H9 (cell line): ENCODE measurements at places on chromosomes 11 and 22. TPM values are rescaled to one million over a fixed set of nuclear protein-coding genes. Genes with fewer than 3 reads are reported as not detected.

DNA sequence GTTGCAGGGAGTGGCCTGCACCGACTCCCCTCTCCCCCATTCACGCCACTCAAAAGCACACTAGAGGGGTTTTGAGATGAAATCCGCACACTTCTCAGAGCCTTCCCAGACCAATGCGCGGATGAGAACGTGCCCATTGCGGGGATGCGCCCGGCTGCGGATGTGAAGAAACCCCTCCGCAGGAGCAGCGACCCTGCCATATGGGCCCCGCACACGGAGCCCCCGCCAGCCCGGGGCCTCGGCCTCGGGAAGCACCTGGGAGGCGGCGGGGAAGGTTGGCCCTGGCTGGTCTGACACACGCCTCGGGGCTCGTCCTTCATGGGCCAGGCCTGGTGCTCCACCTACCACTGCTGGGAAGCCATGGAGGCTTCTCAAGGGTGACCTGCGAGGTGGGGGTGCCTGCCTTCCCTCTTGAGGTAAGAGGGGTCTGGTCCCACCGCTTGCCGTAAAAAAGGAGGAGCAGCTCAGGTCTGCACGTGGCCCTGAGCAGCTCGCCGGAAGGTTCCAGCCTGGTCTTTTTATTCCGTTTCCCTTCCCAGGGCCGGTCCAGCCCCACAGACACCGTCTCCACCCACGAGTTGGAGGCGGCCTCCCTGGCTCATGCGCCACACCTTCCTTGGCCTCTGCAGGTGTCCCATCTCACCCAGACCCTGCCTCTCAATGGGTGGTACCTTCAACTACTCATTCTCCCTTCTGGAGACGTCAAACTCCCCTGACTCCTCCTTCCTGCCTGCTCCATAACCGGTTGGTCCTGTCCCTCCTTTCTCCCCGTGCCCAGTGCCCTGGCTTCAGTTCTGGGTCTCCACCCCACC is 39.4 kb downstream of the TRMU start:
- H3K36me3 ChIP-seq, result peaks cover 14% of the 10 kb centered on the region
- no peak for DNase-seq
- peaks cover 6% of the 10 kb centered on the region; the same call in 1 of the 2 replicates for H3K4me1 ChIP-seq

DNA sequence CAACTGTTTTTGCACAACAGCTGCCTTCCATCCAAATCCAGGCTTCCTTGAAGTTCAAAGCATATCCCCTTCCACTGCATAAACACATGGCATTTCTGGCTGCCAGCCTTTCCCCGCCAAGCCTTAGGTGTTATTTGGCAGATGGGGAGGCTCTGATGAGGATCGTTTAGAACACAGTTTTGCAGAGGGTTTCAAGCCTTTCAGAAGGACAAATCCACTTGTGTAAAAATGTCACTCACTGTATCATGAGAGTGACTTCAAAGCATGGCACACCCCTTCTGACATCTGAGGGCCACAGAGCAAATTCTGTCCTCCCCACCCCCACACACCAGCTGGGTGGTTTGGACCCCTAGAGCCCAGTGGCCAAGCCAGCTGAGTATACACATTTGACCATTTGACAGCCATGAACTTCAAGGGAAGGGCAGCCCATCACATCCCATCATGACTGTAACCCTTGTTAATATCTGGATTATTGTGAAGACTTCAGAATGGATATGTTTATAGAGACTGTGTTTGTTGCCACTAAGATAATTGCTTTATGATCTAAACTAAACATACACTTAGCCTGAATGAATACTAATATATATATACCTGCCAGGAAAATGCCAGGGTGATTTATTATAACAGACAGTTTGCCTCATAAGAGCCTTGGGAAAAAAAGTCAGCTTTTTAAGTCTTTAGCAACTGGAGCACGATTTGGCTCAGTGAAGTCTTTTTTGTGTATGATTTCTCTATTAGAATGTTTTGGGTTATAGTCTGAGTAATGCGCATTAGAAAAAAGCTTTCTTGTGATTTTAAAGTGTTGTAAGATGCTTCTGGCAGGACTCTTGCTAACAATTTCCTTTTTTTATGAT is 31.9 kb downstream of the FBLN1 start:
- no peaks in the 10 kb centered on the region for H3K4me1 ChIP-seq
- peaks cover 22% of the 10 kb centered on the region; the same call in 2 of the 3 replicates for H3K36me3 ChIP-seq
- no peak overlapping the region for H3K27ac ChIP-seq
- no peaks in the 10 kb centered on the region for H3K27me3 ChIP-seq
- H3K4me3 ChIP-seq, result no peak overlapping the region
- no peak for DNase-seq

- no peak overlapping the region for H3K4me3 ChIP-seq
- H3K4me1 ChIP-seq, result no peaks in the 10 kb centered on the region
- no peaks in the 10 kb centered on the region for H3K27me3 ChIP-seq
- no peak for DNase-seq
- no peaks in the 10 kb centered on the region for H3K36me3 ChIP-seq
- no peak overlapping the region for H3K27ac ChIP-seq
Observed at GRCh38 chr11:75475767-75476650, 43.0 kb upstream of the KLHL35 start.

- no peaks in the 10 kb centered on the region; the same call in 1 of the 2 replicates for H3K27me3 ChIP-seq
- no peak for DNase-seq
- H3K27ac ChIP-seq, result no peak overlapping the region
- no peaks in the 10 kb centered on the region; the same call in 1 of the 2 replicates for H3K4me1 ChIP-seq
- H3K36me3 ChIP-seq, result no peaks in the 10 kb centered on the region; the same call in 1 of the 2 replicates
Observed at GRCh38 chr11:94746721-94747120, 21.4 kb upstream of the AMOTL1 start.

DNA sequence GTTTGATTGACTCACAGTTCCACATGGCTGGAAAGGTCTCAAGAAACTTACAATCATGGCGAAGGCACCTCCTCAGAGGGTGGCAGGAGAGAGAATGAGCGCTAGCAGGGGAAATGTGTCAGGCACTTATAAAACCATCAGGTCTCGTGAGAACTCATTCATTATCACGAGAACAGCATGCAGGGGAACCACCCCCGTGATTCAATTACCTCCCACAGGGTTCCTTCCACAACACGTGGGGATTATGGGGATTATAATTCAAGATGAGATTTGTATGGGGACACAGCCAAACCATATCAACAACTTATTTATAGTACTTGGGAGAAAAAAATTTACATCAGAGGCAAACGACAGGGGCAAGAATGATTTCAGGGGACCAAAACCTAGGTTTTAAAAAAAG is 3.0 kb downstream of the ME3 start:
- H3K4me3 ChIP-seq, result no peak overlapping the region
- no peak for DNase-seq
- peaks cover 3% of the 10 kb centered on the region; the same call in 1 of the 2 replicates for H3K27me3 ChIP-seq
- H3K36me3 ChIP-seq, result no peaks in the 10 kb centered on the region
- H3K4me1 ChIP-seq, result no peaks in the 10 kb centered on the region
- H3K27ac ChIP-seq, result no peak overlapping the region

DNA sequence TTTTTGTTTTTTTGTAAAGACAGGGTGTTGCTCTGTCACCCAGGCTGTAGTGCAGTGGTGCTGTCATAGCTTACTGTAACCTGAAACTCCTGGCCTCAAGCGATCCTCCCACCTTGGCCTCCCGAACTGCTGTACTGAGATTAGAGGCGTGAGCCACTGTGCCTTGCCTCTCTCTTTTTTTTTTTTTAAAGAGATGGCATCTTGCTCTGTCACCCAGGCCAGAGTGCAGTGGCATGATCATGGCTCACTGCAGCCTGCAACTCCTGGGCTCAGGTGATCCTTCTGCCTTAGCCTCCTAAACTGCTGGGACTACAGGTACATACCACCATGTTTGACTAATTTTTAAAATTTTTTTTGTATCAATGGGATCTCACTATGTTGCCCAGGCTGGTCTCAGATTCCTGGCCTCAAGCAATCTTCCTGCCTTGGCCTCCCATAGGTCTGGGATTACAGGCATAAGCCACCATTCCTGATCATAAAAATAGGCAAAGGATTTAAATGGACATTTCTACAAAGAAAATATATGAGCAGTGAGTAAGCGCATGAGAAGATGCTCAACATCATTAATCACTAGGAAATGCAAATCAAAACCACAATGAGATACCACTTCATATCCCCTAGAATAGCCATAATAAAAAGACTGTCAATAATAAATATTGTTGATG is 17.3 kb upstream of the CLNS1A start:
- no peak overlapping the region for H3K27ac ChIP-seq
- no peak overlapping the region for H3K4me3 ChIP-seq
- H3K27me3 ChIP-seq, result no peaks in the 10 kb centered on the region
- no peak for DNase-seq

DNA sequence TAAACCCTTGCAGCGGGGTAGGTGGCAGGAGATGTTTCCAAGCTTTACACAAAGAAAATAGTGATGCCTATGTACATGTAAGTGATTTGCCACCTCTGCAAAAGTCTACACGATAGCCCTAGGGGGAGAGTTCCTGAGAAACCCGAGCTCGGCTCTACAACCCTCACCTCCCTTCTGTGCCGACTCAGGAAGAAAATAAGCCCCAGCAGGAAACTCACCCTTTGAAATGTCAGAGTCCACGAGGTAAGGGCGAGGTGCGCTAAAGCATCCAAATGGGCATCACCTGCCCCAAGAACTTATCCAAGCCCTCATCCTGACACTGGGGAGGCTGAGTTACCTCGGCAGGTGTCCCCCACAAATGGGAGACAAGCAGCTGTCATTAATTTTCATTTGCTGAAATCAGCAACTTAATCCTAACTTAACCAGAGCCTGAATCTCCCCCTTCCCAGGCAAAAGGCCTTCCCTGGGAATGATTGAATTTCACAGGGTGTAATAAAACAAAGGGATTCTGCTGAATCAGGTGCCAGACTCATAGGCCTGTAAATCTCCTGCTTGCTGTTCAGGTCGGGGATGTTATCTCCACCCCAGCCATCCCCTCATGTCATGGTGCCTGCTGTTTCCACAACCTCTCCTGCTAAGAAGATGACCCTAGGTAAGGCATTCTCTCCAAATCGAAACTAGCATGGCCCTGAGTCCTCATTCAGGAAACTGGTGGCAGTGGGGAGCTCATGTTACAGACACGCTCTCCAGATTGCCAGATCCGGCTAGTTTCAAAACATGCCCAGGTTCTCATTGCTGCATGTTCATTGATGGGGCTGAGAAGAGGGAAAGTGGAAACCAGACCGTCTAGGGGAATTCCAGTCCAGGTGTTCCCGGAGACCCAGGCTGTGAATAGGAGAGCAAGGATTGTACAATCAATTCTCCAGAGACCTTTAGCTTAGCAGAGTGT is 105.3 kb upstream of the KIRREL3 start:
- no peak for DNase-seq
- H3K4me3 ChIP-seq, result no peak overlapping the region
- no peak overlapping the region for H3K27ac ChIP-seq
- H3K27me3 ChIP-seq, result no peaks in the 10 kb centered on the region
- peaks cover 8% of the 10 kb centered on the region; the same call in 1 of the 2 replicates for H3K4me1 ChIP-seq

DNA sequence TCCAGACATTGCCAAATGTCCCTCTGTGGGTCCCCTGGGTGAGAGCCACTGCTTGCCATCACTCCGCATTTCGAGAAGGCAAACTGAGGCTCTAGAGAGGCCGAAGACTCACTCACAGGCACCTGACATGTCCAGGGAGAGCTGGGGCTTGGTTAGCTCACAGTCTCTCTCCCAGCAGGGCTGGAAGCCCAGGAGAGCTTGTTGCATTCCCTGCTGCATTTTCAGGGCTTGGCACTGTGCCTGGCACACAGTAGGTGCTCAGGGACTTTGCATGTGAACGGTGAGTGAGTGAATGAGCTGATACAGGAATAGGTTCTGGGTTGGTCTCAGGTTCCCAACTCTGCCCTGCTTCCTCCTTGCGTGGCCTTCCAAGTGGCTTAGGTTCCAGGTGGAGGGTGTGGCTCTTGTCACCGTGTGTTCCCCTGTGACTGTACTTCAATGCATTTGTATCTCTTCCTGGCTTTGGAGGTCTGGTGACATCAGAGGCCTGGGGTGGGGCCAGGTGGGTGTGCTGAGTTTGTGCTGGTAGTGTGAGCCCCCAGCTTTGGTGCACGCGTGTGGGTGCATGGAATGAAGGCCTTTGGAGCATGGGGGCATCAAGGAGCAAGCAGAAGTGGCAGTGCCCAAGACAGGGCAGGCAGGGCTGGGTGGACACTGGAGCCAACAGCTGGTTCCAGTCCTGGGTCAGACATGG is 18.4 kb upstream of the SMIM38 start:
- no peak overlapping the region for H3K4me3 ChIP-seq
- H3K36me3 ChIP-seq, result peaks cover 10% of the 10 kb centered on the region; the same call in 1 of the 2 replicates
- no peak overlapping the region for H3K27ac ChIP-seq
- H3K4me1 ChIP-seq, result no peaks in the 10 kb centered on the region; the same call in 1 of the 2 replicates

DNA sequence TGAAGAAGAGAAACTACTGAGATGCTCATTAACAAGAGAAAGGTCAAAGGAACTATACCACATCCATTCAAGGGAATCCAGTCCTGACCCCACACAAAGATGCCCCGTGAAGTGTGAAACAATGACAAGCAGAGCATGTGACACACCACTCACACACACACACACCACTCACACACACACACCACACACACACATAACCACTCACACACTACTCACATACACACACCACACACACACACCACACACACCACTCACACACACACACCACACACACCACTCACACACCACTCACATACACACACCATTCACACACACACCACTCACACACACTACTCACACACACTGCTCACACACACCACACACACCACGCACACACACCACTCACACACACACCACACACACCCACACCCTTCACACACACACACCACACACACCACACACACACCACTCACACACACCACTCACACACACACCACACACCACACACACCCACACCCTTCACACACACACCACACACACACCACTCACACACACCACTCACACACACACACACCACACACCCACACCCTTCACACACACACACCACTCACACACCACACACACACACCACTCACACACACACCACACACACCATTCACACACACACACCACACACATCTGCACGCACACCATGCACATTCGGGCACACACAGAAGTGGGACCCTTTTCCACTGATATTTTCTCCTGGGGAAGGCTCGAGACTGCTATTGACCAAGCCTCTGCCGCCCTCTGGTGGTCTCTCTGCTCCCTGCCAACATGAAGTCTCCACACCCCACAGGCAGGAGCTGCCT is 32.0 kb upstream of the COMT start:
- H3K4me3 ChIP-seq, result no peak overlapping the region
- peak; percentile 82 for DNase-seq
- H3K27ac ChIP-seq, result no peak overlapping the region
- H3K36me3 ChIP-seq, result peaks cover 15% of the 10 kb centered on the region

DNA sequence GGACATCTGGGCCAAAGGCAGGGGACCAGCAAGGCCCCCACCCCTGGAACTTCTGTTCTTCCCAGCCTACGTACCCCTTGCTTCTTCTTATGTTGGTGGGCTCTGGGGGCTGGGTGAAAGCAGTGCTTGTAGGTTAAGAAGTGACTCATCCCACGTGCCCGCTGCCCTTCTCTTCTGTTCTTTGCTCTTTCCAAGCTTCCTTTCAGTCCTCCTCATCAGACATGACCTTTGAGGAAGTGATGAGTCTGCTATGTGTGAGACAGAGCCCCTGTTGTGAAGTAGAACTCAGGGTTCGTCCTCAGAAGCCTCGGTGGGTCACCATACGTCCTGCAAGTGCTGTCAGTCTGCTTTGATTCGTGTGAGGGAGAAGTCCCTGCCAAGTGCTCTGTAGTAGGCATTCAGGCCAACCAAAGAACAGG is 12.7 kb downstream of the MED15 start:
- no peak overlapping the region for H3K4me3 ChIP-seq
- no peaks in the 10 kb centered on the region for H3K27me3 ChIP-seq
- no peak overlapping the region for H3K27ac ChIP-seq
- H3K36me3 ChIP-seq, result peaks cover 11% of the 10 kb centered on the region
- DNase-seq, result no peak
- peaks cover 3% of the 10 kb centered on the region; the same call in 1 of the 2 replicates for H3K4me1 ChIP-seq

Gene EEF1G
- total RNA-seq, result 1,790 and 1,800 TPM in 2 replicates

Gene SLC35F2
- 22.7 and 24.0 TPM in 2 replicates for total RNA-seq

Gene OR10A4
- total RNA-seq, result not detected in 2 replicates
